ENCODE measurements at places on chromosomes 12 and 14.

GRCh38 chr14:32608857-32609256 is 279.8 kb downstream of the AKAP6 start:
- no peak for DNase-seq

- no peak for DNase-seq
Measured at GRCh38 chr12:27347779-27348178, 15.1 kb downstream of the BMAL2 start.

GRCh38 chr12:21478756-21479455 is 22.5 kb downstream of the RECQL start:
- DNase-seq, result no peak

DNA sequence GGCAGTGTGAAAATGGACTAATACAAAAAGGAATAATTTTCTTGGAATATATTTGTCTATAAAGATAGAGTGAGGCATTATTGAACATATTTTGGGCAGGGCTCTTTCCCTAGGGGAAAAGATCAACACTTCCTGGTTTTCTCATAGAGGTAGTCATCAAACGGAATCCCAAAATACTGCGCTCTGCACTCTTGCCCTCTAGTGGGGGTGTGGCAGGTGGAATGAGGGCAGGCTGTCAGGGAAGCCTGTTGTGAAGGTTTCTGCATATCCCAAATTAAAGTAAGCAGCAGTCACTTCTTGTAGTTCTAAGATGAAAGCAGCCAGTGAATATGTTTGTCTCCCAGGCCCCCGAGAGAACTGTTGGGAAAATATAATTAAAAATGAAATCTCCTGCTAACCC is 666.8 kb upstream of the TMEM132C start:
- no peak for DNase-seq

DNA sequence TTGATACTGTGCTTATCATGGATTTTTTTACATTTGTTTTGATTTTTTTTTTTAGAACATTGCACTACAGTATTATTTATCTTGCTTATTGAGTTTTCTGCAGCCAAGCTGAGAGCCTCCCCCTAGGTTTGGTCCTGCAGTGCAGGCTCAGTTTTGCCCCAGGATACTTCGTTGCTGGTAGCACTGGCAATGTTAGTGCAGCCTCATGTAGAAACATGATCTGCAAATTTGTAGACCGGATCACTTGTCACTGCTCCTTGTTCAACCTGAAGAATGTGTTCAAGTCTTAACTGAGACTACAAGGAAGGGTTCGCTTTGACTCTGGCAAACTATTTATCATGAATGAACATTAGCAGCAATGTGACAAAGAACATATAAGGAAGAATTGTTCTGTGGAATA is 377.2 kb upstream of the PDE3A start:
- DNase-seq, result no peak

GRCh38 chr12:34356233-34356987 is 334.1 kb downstream of the ALG10 start:
- no peak for DNase-seq

GRCh38 chr12:49174218-49174617 is 14.7 kb downstream of the TUBA1A start:
- no peak for DNase-seq
